ENCODE measurements at places on chromosomes 6 and 20. TPM values are rescaled to one million over a fixed set of nuclear protein-coding genes. Genes with fewer than 3 reads are reported as not detected.

Gene TCF21
- total RNA-seq = 8.2 TPM

GRCh38 chr6:22657352-22657980 is 88.1 kb downstream of the HDGFL1 start:
- no peak for DNase-seq

DNA sequence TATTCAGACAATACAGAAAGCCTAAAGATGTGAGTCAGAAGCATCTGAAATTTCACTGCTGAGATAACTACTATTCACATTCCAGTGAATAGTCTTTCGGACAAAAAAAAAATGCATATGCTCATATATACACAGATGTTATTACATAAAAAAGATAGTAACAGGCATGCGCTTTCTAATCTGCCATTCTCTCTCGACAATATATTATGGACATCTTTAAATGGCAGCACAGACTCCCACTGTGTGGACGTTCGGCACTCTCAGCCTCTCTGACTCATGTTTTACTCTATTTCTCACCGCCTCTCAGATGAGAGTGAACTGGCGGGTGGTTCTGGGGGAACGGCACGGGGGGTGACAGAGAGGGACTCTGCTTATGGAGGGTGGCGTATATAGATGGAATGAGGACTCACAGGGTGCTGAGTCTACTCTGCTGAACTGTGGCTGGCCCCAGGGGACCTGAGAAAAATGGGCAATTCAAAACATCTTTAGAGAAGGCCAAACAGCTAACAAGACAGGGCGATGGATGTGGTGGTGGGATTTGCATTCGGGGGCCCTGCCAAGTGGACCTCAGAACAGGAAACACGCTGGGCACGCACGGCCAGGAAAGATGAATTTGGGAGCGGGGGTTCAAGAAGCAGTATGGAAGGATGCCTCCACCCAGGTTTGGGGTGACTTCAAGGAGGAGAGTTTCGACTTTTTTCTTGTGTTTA is 68.9 kb downstream of the MDGA1 start:
- no peak for DNase-seq

DNA sequence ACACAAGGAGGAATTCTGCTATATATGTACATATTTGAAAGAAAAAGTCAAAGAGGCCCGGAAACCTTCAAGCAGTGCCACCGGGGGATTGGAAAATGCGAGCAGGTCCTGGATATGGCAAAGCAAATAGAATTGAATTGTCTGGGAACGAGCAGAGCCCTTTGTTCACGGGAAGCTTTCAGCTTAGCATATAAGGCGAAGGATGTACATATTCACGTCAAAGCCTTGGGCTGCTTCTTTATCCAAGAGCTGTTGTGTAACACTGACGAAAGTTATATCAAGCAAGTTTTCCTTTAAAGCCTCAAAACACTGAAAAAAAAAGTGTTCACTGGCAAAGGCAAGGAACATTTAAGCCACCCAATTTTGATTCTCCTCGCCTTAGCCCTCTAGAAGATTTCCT is 171.0 kb downstream of the GPX5 start:
- DNase-seq = no peak

DNA sequence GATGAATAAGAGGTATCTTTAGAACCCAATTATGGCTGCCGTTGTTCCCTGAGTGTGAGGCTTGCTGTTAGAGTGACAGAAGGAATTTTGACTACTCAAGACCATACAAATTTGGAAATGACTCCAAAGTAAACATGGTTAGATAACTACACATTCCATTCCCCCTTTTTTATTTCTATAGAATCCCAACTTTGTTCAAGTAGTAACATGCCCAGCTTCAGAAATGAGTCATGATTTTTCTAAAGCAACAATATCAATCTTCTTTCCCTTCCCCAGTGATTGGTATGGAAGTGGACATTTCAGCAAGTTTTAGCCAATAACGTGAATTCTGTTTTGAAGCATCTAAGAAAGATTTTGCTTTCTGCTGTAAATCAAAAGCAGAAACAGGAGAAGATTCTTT is 37.8 kb downstream of the HCRTR2 start:
- DNase-seq = no peak

DNA sequence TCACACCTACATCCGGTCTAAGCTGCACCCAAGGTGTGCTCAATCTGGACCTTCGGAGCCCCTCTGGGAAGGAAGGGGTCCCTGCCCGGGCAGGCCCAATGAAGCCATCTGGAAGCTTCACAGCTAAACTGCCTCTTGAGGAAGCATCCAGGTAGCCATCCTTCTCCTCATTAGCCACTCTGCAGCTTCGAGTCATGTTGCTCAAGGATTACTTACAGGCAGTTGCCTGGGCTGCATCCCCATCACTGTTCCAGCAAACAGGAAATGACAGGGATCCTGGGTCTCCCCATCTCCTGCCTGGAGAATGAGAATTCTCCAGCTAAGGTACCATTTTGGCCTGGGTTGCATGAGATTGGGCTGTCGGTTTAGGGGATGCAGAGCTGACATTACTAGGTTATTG is 91.7 kb downstream of the ERMARD start:
- DNase-seq = peak; percentile 14

GRCh38 chr20:401682-402495 is 6.2 kb upstream of the RBCK1 start:
- no peak for DNase-seq
